Keratinocyte (primary cell): ENCODE measurements at places on chromosomes 7 and 10.

DNA sequence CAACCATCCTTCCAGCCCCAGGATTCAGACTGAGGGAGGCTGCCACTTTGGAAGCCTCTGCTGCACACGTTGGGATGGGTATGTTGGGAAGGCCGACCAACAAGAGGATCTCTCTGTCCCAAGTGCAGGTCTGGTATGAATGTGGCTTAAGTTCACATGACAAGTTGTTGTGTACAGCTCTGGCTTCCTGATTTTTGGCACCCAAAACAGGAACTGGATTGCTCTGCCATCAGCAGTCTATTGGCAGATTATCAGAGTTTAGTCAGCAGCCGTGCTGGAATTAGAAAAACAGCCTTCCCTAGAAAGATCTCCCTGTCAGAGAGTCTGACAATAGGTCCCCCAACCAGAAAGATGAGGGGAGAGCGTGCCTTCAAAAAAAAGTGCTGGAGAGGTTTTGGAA lies 66.9 kb downstream of the GOLGA7B start:
- no peak for DNase-seq

GRCh38 chr7:43164757-43165156 lies 52.3 kb downstream of the HECW1 start:
- peak; percentile 88 for DNase-seq

DNA sequence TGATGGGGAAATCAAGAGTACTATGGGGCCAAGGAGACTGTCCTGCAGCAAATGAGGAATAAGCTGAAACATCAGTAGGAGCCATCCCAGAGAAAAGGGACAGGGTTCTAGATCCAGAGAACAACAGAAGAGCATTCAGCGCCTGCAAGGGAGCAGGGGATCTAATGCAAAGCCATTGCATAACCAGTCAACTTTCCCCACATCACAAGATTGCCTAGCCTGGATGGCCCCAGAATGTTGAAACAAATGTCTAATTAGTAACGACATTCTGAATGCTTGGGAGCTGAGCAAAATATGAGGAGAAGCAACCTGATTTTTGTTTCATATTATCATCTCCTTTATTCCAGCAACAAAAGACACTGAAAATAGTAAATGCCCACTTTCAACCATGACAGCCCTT lies 2.7 kb upstream of the MPP7 start:
- no peak for DNase-seq

DNA sequence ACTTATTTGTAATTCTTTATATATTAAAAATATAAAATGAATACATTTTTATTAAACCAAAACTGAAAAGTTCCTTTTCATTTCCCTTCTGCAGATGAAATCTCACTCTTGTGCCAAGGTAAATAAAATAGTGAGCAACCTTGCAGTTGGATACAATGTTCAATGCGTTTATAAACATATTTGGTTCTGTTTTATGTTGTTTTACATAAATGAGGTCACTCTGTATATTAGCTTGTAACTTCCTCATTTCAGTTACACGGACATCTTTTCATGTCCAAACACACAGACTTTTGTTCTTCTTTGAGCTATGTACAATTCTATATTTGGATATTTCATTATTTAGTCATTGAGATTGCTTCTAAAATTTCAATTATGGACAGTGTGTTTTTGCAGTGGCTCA lies 107.7 kb downstream of the BBS9 start:
- DNase-seq: no peak

- DNase-seq: no peak
Measured at GRCh38 chr10:92688573-92688926, 1.2 kb upstream of the HHEX start.

DNA sequence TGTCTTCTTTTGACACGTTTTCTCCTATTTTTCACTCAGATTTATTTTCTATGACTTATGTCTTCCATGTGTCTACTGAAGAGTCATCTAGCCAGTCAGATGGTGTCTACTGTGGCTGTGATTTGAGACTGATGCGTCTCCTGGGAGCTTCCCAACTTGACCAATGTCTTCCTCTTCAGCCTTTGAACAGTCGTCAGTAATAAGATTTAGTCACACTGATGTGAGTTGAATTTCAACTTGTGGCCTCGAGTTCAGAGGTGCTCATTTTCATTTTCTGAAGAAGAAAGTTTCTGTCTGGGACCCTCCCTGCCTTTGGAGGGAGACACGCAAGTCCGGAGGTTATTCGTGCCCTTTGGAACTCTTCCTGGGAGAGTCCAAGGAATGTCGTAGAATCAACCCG lies 221.9 kb upstream of the INHBA start:
- no peak for DNase-seq

DNA sequence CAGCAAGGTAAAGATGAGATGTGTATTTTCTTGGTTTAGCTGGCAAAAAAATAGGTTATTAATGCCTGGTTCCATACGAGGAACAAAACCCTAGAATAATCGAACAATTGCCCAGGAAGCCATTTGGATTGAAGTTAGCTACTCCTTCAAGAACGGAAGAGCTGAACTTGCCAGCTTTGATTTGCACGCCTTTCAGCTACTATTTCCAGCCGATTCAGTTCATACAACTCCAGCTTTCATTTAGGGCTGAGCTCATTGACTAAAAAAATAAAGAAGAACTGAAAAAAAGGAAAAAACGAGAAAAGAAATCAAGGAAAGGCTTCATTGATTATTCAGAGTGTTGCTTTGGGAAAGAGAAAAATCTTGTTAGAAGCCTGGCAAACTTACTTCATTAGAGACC lies 60.4 kb downstream of the PTN start:
- no peak for DNase-seq

DNA sequence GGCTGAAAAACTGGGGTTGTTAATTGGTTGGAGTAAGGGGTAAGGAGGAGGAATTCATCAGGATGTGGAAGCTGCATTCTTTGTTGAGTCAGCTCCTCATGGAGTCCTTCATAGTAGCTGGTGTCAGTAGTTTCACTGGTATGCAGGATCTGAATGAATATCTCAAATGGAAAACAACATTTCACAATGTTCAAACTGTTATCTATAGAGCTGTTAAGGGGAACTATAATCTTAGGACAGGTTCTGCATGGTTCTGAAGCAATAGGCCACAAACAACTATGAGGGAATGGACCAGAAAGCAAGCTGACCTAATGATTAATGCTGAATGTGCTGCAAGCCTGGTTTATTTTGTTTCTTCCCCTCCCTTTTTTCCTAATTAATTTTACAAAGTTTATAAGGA lies 225.8 kb downstream of the IPMK start:
- no peak for DNase-seq

DNA sequence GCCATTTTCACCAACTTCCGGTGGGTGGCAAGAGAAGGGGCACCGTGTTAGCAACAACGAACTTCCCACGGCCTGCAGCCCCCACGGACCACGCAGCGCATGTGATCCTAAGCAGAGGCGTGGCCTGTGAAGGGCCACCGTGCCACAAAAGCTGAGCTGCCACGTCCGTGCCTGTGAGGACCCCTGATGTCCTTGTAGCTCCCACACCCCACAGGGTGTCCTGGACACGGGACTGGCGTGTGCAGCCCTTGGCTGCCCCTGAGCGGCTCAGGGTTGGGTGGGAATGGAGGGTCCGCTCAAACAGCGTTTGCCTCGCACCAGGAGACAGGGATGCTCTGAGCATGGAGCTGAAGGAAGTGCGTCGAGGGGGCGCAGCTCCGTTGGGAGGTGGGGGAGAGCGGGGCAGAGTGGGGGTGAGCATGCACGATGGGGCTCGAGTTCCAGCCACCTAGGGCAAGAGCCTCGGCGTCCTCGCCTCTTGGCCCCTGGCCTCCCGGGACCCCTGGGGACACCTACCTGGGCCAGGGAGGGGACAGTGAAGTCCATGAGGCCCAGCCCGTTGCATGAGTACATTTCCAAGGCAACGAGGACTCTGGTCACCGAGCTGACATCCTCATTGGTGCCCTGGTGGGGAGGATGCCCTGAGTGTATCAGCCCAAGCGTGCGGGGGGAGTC lies 33.6 kb downstream of the CFAP46 start:
- DNase-seq: no peak

- no peak for DNase-seq
Measured at GRCh38 chr10:119347181-119347974, 140.0 kb downstream of the GRK5 start.

DNA sequence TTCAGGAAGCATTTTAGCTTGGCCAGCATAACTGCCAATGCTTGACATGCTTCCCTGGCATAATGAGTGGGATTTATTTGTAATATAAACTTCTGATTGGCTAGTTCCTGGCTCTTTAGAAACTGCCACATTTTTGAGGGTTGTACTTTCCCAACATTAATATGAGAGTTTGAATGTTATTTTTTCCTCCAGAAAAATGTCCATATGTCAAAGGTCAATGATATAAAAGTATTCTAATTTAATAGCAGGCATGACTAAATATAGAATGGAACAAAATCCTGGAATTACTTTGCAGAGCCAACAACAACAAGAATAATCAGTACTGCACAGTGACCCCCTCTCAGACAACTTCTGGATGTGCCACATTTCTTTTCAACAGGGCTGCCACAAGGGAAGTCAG lies 352.6 kb downstream of the PRPF18 start:
- DNase-seq: no peak

DNA sequence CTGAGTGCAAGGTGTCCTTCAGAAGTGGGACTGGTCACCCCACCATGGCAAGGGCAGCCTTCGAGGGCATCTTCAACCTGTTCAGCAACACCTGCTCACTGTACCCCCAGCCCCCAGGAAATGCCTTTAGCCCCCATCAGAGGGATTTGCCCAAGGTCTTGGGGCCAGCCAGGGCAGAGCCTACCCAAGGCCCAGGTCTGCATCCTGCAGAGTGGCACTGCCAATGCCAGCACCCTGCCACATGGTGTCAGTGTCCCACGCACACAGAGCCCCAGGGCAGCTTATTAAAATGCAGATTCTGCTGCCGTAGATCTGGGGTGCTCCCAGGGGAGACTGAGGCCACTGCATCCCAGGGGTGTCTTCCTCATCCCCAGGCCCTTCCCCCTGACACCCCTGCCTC lies 106.2 kb upstream of the KCTD7 start:
- no peak for DNase-seq

DNA sequence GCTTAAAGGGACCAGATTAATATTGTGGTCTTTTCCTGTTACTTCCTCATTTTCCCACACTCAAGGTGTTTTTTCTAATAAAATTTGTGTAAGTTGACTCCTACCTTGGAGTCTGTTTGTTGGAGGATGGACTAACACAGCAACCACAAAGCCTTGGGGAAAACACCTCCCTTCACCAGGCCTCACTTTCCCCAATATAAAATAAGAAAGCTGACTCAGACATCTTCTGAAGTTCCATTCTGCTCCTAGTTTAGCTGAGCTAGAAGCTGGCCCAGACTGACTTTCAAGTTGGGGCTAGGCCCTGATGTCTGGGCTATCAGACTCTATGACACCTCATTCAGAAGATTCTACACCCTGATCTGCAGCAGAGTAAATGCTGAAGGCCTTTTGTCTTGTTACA lies 73.0 kb upstream of the ADRB1 start:
- no peak for DNase-seq
